ENCODE measurements at places on chromosomes 1 and 21.
A peak's percentile ranks its signal among the peaks of the same experiment; 100 is the strongest.

DNA sequence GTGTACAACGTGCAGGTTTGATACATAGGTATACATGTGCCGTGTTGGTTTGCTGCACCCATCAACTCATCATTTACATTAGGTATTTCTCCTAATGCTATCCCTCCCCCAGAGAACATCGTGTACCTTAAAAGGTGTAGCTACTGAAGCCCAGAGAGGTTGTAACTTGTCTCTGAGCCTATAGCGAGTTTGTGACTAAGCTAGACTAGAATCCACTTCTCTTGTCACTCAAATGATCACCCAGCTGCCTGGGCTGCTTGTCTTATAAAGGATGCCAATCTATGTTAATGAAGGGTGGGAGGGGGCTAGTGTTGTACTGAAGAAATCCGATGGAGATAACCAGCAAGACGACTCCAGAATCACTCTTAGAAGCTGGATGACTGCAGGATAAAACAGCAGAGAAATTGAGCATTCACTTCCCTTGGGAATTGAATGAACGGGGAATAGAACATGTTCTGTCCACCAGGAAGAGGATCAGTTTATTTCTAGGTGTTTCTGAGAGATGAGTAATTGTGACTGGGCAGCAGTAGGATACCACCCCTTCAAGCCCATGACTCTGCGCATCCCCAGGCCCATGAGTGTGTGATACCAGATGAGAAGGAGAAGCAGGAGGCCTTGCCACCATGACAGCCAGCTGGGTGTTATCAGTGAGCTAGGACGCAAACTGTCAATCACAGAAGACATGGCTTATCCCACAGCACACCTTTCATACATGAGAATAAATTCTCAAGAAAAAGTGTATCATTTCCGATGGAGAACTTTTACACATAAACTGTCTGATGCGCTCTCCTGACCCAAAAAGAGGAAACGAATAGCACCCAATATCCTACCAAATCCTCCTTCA lies 390.4 kb downstream of the NTNG1 start:
- DNase-seq, result no peak

GRCh38 chr1:31749785-31750735 lies 14.1 kb downstream of the ADGRB2 start:
- DNase-seq, result no peak

- DNase-seq, result no peak
Measured at GRCh38 chr1:165960136-165960535, 132.7 kb downstream of the UCK2 start.

- DNase-seq, result no peak
Measured at GRCh38 chr1:165855010-165855838, 27.8 kb downstream of the UCK2 start.

- DNase-seq, result no peak
Measured at GRCh38 chr1:116808848-116809508, 54.7 kb downstream of the CD2 start.

DNA sequence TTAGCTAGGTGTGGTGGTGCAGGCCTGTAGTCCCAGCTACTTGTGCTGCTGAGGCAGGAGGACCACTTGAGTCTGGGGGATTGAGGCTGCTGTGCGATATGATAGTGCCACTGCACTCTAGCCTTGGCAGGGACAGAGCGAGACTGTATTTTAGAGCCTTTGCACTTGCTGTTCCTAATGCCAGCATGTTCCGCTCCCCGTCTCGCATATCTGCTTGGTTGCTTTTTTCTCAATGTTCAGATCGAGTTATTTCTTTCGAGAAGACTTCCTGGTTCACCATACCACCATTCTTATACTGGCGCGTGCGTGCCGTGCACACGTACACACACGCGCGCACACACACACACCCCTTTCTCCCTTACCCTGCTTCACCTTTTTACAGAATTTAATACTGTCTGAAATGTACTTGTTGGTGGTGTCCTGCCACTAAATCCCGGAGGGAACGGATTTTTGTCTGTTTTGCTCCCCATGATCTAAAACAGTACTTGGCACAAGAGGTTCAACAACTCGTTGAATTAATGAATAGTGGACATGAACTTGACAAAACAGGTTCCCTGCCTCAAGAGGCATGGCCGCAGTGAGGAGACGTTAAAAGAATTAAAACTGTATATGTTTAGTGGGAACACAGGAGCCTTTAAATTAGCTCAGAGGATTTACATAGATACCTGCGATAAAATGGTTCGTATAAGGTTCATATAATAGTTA lies 1.1 kb upstream of the RPRD2 start:
- no peak for DNase-seq

GRCh38 chr1:204411451-204412204 lies at the start of gene PPP1R15B:
Gene PPP1R15B (minus strand): TSS chr1:204411817. CDS start chr1:204411411, 406 bp downstream.
- peak; percentile 99 for DNase-seq

DNA sequence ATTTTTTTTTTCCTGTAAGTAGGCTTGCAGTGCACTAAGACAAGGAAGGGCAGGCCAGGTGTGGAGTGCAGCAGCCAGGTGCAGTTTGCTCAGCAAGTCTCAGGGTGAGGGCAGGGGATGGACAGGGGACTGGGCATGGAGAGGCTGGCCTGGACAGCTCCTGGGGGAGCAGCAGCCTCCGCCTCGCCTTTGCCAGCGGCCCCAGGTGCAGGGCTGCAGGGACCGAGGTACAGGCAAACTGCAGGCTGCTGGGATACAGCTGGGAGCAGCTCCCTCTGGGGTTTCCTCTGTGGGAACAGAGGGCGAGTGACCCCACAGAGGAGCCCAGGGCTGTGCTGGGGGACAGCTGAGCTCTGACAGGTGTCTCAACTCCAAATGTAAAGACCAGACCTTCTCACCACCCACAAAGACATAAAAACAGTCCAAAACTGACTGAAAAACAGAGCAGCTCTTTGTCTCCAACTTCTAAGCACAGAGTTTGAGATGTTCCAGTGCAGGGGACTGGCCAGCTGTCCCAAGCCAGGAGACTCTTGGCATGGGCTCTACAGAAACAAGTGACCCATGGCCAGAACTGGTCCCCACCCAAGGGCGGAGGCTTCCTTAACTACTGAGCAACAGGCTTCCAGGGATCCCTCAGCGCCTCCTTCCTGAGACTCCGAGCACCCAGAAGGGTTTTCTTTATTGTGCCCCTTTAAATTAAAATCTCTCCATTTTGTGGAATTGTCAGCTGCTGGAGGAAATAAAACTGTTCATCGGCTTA lies 27.7 kb upstream of the AJAP1 start:
- DNase-seq, result no peak

DNA sequence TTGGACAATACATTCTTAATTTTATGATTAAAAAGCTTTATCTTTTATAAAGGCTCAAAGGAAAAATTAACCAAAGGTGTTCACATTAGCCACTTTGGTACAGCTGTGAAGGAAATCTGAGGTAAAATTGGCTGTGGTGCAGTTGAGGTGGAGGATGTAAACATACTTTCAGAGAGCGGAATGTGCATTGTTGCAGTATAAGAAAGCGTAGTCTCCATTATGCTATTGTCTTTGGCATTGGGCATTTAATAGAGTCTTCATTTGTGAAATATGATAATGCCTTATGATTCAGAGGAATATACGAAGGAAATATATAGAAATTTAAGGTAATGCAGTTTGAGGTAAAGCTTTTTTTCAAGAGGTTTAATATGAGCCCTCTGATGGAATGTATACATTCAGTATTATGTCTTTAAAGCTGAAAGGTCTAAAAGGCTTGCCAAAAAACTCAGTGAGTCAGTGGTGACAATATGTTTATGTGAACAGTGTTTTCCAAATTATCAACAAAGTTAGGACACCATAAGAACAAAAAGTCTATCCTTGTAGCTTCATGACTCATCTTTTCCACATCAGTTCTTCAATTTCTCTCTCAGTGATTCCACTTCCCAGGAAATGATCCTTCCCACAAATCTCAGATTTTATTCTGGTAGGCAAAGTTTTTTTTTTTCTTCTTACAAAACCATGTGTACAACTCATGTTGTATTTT lies 26.9 kb upstream of the DDR2 start:
- DNase-seq, result no peak

DNA sequence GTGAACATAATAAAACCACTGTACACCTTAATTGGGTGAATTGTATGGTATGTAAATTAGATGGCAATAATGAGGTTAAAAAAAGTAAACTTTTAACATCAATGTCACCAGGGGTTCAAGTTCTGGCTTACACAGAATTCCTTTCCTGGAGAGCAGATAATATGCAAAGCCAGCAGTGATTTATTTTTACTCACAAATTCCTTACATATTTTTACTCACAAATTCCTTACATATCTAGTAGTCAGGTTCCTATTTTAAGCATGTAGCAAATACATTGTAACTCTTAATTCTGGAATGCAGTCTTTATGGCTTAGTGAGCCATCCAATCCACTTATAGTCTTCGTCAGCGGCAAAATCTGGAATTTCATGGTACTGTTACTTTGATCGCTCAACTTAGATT lies 1.3 kb upstream of the UBE4B start:
- DNase-seq, result no peak

DNA sequence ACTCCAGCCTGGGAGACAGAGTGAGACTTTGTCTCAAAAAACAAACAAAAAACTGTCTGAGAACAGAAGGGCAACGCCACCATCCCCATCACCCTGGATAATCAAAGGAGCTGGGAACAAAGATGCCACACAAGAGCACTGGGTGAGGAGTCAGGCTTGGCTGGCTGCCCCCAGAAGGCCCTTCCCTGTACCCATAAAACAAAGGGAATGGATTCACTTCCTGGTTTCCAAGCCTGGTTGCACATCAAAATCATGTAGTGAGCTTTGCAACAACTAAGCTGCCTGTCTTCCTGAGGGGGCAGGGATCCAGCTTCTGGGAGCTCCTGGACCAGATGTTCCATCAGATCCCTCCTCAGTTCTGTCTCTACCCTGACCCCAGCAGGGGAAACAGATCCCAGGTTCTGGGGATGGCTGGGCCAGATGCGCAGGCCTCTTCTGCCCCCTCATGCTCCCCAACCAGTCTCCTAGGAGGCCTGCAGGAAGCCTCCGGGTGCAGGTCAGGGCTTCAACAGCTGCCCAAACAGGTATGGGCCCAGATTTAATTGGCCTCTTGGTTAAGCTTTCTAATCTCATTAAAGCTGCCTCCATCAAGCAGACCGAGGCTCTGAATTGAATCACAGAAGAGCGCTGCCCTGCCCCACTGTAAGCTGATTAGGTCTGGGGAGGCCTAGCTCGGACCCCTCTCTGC lies 97.8 kb downstream of the MRPL37 start:
- peak; percentile 91 for DNase-seq

DNA sequence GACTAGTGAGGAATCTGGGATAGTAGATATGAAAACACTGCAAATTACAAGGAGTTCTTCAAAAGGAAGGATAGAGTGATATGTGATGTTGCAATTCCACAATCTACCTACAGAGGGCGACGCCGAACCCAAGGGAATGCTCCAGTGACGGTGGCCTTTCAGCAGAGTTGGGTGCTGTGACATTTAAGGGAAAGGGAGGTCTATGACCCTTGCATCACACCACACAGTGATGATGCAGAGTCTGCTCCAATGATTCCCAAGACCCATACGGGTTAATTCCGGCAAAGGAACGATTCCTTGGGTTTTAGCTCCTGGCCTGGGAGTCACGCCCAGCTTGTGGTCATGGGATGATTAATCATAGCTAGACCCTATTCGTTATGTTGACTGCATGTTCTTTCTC lies 123.0 kb upstream of the IGSF21 start:
- peak; percentile 75 for DNase-seq

DNA sequence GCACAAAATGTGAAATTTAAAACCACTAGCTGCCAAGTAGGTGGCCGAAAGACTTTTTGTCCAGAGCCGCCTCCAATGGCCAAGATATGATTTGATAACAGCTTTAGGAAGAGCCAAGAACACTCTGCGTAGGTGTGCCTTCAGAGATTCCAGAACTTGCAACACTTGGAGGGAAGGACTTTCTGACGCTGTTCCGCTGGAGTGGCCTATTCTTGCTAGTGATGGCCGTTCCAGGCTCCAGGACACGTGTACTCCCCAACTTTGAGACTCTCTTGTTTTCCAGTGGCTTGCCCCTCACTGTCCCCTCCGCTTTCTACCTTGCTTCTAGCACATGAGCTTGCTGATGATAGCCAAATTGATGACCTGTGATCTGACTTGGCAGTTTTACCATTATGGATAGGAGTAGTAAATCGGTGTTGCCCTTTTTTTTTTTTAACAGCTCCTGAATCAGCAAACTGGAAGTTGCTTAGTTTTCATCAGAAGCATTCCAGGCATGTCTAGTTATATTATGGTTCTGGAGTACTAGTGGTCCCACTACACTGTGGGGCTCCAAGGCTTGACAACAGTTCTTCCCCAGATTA lies 1.0 kb downstream of the PRDX6 start:
- DNase-seq, result peak; percentile 27

GRCh38 chr21:16388291-16388690 lies 658.5 kb downstream of the USP25 start:
- DNase-seq, result no peak

DNA sequence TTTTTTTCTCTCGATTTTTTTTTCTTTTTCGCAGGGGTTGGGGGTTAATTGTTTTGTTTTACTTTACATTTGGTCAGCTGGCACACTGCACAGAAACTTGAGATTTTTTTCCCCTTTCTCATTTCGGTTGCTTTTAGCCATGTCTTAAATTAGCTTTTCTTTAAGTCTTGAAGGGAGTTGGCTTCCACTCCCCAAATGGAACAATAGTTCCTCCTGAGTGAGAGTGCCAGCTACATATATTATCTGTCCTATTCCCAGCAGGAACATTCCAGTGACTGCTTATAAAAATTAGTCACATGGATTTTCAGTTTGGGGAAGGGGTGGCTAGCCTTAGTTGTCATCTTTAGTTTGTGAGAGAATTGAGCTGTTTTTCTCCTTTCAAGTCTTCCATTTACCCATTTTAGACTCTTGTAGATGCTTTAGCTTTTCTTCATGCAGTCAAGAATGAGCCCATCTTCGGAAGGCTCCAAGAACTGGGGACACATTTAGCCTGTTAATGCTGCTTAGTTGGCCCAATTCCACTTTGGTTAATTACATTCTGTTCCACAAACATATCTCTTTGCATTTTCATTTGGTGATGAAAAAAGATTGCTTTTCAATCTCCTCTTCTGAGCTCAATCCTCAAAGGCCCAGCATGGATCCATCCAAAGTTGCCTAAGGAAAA lies 510.1 kb upstream of the CXADR start:
- DNase-seq, result no peak

DNA sequence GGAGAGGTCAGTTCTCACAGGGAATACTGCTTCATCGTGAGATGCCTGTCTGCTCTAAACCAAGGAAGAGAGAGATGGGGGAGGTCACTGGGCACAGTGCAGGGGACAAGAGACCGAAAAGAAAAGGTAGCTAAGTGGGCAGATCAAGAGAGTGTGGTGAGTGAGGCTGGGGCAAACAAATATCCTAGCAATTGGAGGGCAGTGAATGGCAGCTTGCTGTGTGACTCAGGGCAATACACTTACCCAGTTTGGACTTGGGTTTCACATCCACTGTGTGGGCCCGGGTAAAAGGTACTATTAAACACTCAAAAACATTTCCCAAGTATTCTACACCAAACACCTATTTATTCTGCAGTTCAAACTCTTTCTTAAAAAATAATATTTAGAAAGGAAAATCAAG lies 10.2 kb downstream of the PLXNA2 start:
- DNase-seq, result no peak

All from neural progenitor cell (in vitro differentiated cells).